ENCODE measurements at places on chromosomes 6 and 20.

- no peak for DNase-seq
Measured at GRCh38 chr6:81769824-81770223, 17.3 kb upstream of the TENT5A start.

DNA sequence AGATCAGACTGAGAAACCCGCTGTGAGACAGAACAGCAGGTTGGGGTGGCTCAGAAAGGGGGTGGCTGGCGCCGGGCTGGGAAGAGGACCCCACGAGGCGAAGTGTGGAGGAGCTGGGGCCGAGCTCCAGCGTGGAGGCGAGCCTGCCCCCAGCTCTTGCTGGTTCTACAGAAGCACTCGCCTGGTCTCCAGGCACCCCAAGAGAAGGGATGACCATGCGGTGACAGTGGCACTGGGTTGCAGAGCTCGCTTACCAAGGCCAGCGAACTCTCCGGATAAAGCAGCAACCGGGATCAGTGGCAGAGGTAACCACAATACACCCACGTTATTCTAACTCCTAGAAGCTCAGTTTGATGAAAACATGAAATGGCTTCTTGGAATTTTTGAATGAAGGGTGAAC lies 26.5 kb downstream of the THBS2 start:
- no peak for DNase-seq

DNA sequence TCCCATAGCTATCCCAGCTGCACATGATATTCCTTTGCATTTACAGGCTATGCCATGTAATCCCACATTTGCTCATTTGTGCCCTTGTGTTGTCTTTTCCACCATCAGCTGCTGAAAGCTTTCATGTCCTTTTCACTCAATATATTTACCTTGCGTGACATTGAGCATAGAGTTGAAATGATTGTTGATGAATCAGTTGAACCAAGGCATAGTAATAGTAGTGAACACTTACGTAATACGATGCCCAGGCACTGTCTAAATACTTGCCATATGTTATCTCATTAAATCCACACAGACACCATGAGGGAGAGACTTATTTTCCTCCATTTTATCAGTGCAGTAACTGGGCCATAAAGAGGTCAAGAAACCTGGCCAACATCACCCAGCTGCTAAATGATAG lies 13.1 kb downstream of the RNF8 start:
- DNase-seq, result no peak

GRCh38 chr20:57654363-57654997 lies 34.3 kb upstream of the ZBP1 start:
- DNase-seq, result no peak

- no peak for DNase-seq
Measured at GRCh38 chr20:55668631-55669030, 336.7 kb downstream of the CBLN4 start.

DNA sequence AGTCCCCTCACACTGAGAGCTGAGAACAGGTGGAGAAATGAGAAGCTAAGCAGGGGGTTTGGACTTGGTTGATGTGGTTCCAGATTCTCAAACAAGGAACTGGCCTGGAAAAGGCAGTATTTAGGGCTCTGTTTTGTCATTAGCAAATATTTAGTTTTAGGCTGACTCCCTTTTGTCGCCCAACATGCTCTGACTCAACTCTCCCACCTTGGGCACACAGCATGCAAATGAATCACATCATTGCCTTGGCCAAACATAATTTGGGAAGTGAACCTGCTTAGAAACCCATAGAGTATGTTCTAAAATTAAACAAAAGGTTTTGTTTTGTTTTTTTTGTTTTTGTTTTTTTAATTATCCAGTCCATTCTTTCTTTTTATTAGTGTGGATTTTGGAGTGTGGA lies 9.5 kb upstream of the UQCC2 start:
- DNase-seq, result no peak

DNA sequence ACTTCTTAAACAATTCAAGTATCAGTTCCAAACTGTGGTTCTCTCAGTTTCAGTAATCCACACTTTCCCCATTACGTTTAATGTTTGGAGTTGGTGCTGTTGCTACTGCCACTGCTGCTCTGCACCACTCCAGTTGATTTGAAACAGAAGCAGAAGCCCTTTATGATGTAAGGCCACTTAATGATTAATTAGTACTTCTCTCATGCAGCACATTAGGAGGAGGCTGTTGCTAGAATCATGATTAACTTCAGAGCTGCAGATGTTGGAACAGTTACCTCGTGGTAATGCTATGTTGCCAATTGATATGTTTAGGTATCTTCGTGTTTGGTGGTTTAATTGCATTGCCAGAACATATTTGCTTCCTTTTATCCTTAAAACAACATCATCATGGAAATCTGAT lies 986.2 kb upstream of the CITED2 start:
- no peak for DNase-seq

DNA sequence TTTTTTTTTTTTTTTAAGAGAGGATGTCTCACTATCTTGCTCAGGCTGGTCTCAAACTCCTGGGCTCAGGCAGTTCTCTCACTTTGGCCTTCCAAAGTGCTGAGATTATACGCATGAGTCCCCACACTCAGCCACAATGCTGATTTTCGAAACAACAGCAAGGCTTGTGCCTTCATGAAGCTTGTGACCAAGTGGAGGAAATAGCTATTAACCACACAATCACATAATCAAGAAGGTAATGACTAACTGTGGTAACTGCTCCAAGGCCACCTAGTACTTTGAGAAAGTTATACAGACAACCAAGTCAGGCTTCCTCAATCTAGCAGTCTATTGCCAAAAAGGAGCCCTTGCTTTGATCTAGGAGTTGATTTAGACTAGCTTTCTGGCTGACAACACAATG lies 46.3 kb downstream of the SOD2 start:
- no peak for DNase-seq

DNA sequence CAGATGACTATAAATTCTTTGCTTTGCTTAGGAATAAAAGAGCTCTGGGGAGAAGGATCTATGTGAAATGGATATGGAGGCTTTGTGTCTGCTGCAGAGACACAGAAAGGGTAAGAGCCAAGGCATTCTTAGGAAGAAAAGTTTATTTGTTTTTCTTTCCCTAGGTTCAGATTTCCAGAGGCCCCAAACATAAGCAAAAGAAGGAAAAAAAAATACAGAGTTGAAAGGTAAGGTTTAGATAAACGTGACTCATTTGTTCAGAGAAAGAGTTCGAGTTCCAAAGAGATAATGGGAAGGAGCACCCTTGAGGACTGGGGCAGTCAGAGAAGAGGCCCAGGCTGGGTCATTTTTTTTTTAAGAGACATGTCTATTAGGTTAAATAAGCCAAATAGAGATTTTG lies 27.4 kb upstream of the BMP5 start:
- DNase-seq, result no peak

DNA sequence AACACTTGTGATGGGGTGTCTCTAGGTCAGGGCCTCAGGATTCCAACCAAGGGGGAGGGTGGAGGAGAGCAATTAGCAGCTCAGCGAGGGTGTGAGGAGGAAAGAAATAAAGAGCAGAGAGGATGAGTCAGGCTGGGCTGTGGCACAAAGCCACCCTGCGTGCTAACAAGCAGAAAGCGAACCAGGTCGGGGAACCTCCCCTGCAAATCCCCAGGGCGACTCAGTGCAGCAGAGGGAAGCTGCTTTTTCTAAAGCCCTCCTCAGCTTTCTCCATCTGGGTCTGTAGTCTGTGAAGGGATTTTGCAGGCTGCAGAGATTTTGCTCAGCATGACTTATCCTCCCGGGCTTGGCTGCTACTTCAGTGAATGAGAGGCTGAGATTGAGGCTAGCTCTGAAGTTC lies 6.6 kb upstream of the SPO11 start:
- DNase-seq, result no peak

DNA sequence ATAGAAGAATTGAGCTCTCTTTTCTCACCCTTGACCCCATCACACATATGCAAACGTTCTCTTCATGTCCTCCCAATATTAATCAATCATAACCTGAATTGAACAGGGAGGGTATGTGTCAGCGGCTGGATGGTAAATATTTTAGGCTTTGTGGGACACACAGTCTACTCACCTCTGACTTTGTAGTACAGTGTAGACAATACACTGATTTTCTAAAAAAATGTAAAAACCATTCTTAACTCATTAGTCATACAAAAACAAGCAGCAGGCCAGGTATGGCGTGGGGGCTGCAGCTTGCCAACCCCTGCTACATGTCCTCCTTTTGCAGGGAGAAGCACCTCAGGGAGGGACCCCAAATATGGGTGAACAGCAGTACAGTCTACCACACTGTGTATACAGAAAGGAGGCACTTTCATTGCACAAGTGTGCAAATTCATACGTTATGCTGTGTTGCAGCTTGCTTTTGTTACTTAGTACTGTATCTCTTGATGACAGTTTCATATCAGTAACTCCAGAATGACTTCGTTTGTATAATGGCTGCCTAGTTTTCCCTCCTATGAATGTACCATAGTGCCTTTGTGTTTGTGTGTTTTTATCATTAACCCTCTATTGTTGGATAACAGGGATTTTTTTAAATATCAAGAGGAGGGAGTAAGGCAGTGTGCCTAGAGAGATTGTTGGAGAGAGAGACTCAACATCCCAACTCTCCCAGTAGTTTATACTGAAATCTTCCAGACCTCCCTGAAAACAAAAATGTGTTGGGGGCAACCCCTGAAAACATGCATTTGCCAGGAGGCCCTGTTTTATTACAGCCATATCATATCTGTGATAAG lies 214.3 kb downstream of the ZMYND8 start:
- DNase-seq, result no peak

DNA sequence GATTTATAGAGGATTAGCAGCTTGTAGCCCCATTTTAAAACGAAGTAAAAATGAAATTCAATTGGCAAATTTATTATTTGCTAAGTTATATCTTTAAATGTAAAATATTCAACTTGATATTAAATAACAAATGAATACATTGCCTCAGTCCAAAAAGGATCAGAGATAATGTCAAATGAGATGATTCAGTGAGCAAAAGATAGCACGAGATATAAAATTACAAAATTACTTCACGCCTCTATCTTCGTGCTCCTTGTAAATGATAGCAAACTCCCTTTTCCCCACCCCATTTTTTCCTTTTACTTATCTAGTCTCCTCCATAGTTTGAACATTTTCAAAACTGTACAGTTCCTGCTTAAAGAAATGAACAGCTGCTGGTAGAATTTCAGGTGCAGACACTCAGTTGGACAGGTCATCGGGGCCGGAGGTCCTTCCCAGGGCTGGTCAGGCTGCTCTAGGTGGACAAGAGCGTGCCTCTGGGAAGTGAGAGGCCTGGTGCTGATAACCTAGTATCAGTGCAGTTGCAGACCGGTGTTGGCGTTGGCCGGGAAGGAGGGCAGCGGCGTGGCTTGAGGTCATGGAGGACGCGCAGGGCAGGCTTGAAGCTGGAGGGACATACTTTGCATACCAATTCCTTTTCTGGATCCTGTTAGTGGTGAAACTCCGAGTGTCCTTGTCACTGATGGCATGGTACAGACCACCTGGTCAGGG lies 83.9 kb downstream of the CDC5L start:
- no peak for DNase-seq

- no peak for DNase-seq
Measured at GRCh38 chr20:16106191-16106849, 466.9 kb downstream of the KIF16B start.

DNA sequence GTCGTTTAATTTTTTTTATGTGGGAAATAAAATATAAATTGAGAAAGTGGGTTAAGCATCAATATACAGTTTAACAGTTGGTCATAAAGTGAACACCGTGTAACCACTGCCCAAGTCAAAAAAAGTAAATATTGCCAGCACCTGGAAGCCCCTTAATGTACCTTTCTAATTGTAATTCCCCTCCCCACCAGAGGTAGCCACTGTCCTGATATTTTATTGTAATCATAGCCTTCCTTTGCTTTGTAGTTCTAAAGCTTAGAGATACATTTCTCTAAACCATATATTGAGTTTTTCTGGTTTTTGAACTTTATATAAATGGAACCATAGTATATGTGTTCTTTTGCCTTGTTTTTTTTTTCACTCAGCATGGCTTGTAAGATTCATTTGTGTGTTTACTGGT lies 180.6 kb downstream of the TBC1D7 start:
- DNase-seq, result no peak

DNA sequence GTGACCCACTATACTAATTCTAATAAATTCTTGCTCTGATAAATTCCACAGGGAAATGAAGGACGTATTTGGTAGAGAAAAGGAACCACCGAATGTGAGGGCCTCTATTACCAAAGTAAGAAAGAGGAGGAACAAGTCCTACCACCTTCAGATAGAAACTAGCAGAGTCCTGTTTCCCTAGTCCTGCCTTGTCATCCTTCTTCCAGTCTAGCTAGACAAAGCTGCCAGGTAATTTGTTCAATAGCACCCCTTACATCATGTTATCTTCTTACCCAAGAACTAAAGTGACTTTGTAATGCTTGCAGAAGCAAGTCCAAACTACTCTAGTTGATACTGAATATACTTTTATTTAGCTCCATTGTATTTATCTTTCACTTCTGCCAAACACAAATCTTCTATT lies 29.3 kb upstream of the FAM83B start:
- DNase-seq, result no peak

- no peak for DNase-seq
Measured at GRCh38 chr6:127918506-127919427, 17.9 kb upstream of the THEMIS start.

- no peak for DNase-seq
Measured at GRCh38 chr20:57791966-57792365, 82.2 kb upstream of the PMEPA1 start.
